ENCODE measurements at places on chromosomes 7 and 10.
A peak's percentile ranks its signal among the peaks of the same experiment; 100 is the strongest.

GRCh38 chr10:117533507-117534281 lies 8.9 kb upstream of the EMX2 start:
- DNase-seq = no peak

- DNase-seq = no peak
Measured at GRCh38 chr10:117933036-117933435, 113.7 kb downstream of the RAB11FIP2 start.

- DNase-seq = peak; percentile 23
Measured at GRCh38 chr10:86400705-86401587, 34.4 kb upstream of the GRID1 start.

- no peak for DNase-seq
Measured at GRCh38 chr10:13485623-13486022, 43.2 kb downstream of the BEND7 start.

GRCh38 chr7:63031838-63032436 lies 966.7 kb upstream of the ZNF722 start:
- DNase-seq = no peak

GRCh38 chr7:81990395-81990794 lies 220.5 kb upstream of the HGF start:
- DNase-seq = no peak

- DNase-seq = no peak
Measured at GRCh38 chr10:1550616-1551015, 186.7 kb downstream of the ADARB2 start.
